ENCODE measurements at places on chromosomes 11 and 22.

GRCh38 chr11:120197251-120197891 is 13.5 kb upstream of the OAF start:
- no peak for DNase-seq

GRCh38 chr11:68150037-68150436 is 28.8 kb upstream of the CHKA start:
- DNase-seq: no peak

GRCh38 chr11:96272529-96273222 is 70.3 kb downstream of the MAML2 start:
- no peak for DNase-seq

DNA sequence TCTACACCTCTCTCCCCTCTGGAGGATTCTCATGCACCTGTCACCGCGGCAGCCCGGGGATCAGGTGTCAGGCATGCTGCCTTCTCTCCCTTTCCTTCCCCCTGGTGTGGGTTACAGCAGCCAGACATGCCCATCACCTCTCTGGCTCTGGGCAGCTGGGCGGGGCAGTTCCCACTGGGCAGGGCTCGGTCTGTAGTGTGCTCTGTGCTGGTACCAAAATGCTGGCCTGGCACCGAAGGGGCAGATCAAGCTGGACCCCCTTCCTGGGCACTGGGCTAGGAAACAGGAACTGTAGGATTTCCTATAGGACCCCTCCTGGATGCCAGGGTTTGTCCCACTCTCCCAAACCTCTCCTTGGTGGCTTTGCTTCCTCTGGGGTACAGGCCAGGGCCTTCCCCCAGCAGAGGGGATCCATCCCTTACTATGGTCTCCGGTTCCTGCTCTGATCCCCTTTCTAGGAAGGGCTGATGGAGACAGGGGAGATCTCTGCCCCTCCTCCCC is 821 bp downstream of the GAL3ST1 start:
- DNase-seq: no peak

DNA sequence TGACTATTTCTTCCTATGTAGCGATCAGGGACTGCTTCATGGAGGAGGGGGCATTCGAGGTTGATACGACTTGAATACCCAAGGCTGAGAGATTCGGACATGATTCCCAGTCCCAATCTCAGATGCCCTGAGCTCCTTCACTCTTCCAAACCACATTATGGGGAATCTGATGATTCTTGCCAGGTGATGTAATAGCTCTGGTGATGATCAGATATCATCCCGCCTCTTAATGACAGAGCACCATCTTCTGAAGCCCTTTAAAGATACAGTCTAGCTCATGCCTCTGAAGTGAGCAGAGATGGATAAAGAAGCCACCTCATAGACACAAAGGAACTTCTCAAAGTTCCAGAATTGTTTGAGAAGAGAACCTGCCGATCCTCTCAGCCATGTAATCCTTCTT is 8.9 kb upstream of the CLMP start:
- DNase-seq: no peak

DNA sequence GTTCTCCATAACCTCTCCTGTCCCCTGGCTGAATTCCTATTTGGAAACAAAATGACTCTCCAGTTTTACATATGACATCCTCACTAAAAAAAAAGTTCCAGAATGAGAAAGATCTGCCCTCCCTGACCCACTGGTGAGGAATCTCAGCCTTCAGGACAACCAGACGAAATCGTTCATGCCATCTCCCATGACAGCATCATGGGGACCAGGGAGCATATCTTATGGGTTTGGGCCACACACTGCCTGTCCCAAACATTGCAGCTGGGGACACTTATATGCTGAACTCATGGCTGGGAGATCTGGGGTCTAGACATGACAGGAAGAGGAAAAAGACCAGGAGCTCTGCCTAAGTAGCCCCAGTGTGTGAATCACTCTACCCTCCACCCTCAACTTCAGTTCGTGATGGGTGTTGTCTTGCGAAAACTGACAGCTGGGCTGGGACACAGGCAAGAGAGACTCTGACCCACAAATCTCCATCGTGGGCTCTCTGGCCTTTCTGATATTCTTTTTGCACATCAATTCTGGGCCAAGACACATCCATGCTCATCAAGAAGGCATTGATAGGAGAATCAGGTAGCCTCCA is 102.0 kb downstream of the ZNF280B start:
- DNase-seq: no peak

DNA sequence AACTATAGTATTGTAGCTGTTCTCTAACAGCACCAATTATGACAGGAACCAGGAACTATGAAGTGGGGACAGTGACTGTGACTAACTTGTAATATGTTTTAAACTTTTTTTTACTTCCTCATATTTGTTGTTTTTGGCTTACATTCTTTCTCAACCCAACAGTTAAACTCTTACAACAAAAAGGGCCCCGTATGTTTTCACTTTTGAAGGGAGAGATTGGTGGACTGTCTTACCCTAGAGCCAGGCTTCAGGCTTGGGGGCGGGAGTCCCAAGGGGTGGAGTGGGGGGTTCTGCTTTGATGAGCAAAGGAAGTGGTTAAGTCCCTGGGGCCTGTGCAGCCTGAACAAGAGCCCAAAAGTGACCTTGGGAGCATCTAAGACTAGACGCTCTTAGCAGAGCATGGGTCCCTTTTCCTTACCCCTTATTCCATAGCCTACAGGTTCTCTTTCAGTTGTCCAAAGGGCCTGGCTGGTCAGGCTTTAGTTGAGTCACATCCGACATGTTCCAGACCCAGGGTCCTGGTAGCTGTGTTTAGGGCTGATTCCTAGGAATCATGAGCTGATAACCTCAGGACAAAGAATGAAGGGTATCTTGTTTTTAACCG is 38.8 kb downstream of the STIM1 start:
- DNase-seq: no peak

GRCh38 chr11:17273211-17273610 is 3.3 kb upstream of the NUCB2 start:
- DNase-seq: no peak
